ENCODE measurements at places on chromosomes 7 and 10.
A peak's percentile ranks its signal among the peaks of the same experiment; 100 is the strongest.

- no peak for DNase-seq
These were observed 2.9 kb upstream of the SGCE start for GRCh38 chr7:94658826-94659225.

- no peak for DNase-seq
These were observed 11.6 kb downstream of the VSTM4 start for GRCh38 chr10:49103761-49104160.

DNA sequence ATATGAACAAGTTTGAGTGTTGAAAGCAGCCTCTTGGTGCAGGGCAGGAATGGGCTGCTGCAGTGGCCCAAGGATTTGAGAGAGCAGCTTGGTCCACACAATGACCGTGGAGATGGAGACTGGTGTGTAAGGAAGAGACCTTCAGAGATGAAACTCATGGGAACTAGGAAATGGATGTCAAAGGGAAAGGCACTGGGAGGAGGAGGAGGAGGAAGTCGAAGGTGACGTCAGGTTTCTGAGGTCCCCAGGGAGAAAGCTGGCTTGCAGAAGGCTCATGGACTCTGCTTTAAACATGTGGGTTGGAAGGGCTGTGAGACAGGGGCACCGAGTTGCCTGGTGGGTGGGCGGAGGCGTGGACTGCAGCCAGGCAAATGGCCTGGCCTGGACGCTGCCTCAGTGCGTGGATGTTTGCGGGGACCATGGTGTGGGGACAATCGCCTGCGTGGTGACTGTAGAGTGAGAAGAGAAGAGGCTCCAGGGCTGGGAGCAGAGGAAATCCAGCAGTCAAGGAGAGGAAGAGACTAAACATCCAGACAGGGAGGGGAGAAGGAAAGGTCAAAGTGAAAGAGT, 14.6 kb downstream of the C10orf71 start:
- DNase-seq: no peak

GRCh38 chr10:114753126-114753525, 68.5 kb upstream of the FHIP2A start:
- DNase-seq: no peak

GRCh38 chr7:157738066-157738460, 401.3 kb downstream of the DNAJB6 start:
- no peak for DNase-seq

GRCh38 chr10:14742815-14743214, 31.9 kb downstream of the FAM107B start:
- no peak for DNase-seq

DNA sequence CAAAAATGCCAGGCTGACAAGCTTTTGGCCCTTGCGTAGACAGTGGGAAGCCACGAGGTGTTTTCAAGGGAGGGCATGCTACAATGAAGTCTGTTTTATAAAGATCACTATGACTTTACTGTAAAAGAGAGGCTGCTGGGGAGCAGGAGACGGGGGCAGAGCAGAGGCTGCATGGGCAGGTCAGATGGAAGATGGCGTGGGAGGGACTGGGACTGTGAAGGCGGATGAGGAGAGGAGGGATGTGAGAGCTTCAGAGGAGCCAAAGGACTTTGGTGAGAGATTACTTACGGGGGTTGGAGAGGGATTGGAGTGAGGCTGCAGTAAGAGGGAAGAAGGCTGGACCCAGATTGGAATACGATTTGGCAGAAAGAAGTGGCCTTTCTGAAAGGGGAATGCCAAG, 86.6 kb upstream of the PCBD1 start:
- DNase-seq: no peak

DNA sequence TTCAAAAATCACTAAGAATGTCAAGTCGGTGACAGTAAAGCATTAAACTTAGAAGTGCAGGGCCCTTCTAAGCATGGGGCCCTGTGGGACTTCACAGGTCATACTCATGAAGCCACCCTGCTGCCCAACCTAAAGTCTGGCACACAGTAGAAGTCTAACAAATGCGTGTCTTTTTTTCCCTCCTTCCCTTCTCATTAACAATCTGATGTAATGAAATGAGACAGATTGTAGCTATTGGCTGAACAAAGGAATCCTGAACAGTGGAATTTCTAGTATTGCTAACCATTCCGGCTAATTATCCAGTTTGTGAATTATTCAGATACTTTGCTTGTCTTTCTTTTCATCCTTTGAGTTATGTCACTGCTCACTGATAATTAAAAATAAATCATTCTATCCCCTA, 369.9 kb downstream of the WDR11 start:
- no peak for DNase-seq

DNA sequence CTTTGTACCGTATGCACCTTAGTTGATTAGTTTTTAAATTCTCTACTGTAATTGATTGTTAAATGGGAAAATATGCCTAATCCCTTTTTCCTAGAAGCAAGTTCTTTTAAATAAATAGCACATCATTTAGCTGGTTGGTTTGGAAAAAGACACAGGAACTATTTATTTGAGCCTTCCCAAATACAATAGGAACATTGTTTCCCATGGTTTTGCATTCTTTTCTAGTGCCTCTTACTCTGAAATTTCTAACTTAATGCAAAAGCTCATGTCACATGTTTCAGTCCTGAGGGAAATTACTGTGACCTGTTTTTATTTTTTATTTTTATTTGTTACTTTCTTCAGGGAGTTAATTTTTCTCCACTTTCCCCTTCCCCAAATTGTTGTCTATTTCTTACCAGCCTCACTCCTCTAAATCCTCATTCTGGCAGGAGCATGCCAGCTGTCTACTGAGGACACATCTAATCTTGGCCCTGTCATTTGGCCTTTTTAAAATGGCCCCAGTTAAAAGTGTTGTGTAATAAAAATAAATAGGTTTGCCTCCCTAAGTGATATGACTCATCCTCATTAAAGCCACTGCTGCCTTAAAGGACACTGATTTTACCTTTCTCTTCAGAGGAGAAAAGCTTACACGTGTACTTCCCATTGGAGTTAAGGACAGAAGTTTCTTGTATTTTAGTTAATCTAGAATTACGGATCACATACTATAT, 94.5 kb downstream of the PPP1R3A start:
- no peak for DNase-seq

DNA sequence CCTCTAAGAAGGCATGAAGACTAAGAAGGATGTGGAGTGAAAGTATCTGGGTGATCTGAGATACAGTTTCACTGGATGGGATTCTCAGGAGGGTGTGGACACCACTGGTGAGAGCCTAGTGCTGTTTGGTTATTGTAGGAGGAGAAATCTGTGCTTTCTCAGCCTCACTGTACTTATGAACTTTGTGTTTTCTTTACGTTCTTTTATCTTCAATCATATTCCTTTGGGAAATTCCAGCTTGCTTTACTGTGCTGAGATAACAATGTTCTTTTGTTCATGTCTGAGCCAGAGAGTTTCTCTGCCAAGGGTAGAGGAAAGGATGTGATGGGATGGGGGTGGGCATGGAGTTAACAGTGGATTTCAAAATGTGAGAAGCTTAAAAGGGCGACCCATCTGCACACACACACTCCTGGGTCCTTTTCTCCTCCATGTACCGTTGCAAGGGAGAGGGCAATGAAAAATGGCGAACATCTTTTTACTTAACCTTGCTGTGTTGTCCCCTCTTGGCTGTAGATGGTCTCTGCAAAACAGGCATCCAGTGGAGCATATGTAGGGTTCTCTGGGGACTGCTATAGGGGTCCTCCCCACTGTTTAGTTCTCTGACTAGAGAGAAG, 25.0 kb upstream of the TAX1BP1 start:
- peak; percentile 47 for DNase-seq

DNA sequence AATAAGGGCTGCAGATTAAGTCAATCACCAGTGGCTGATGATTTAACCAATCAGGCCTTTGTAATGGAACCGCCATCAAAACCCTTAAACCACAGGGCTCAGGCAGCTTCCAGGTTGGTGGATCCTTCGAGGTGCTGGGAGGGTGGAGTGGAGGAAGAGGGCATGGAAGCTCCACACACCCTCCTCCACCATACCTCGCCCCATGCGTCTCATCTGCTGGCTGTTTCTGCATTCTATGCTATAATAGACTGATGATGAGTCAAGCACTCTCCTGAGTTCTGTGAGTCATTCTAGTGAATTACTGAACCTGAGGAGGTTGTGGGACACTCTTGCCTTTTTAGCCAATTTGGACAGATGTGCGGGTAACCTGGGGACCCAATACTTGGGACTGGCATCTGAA, 43.9 kb downstream of the CHST15 start:
- DNase-seq: peak; percentile 24

DNA sequence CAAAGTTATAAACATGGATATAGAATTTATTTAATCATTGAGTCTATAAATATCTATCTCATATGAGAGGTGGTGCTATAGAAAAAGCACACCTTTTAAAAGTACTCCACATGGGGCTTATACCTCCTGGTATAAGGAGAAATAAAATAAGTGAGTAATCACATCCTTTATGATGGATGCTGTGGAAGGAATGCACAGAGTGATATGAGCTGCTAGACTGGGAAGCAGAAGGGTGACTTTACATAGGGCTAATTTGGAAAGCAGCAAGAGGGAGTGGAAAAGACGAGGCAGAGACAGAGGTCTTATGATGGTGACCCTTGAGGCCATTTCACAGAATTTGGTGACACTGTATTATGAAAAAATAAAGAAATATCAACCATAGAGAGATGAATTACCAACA, 59.4 kb upstream of the AHR start:
- DNase-seq: no peak

- no peak for DNase-seq
These were observed 67.5 kb downstream of the ATXN7L1 start for GRCh38 chr7:105808703-105809590.

DNA sequence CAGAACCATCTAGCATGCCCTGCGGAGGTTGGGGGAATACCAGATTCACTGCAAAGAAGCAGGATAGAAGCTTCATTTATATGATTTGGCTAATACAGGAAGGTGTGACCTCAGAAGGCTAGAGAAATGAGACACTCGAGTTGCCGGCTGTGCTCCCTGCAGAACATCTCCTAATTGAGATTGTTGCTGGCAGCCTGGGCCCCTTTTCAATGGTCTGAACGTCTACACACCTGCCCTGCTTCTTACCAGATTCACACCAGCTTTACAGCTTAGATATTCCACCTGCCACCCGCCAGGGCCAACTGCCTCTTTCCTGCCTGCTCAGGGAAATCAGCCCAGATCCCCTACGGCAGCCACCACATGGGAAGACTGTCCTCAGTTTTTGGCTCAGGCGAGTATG, 475.3 kb upstream of the AUTS2 start:
- no peak for DNase-seq

DNA sequence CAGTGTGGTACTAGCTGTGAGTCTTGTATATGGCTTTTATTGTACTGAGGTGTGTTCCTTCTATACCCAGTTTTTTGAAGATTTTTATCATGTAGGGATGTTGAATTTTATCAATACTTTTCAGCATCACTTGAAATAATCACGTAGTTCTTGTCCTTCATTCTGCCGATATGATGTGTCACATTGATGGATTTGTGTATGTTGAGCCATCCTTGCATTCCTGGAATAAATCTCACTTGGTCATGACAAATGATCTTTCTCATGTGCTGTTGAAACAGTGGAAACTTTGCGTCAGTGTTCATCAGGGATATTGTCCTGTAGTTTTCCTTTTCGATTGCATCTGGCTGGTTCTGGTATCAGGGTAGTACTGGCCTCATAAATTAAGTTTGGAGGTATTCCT, 7.1 kb upstream of the PRKAR1B start:
- DNase-seq: no peak

DNA sequence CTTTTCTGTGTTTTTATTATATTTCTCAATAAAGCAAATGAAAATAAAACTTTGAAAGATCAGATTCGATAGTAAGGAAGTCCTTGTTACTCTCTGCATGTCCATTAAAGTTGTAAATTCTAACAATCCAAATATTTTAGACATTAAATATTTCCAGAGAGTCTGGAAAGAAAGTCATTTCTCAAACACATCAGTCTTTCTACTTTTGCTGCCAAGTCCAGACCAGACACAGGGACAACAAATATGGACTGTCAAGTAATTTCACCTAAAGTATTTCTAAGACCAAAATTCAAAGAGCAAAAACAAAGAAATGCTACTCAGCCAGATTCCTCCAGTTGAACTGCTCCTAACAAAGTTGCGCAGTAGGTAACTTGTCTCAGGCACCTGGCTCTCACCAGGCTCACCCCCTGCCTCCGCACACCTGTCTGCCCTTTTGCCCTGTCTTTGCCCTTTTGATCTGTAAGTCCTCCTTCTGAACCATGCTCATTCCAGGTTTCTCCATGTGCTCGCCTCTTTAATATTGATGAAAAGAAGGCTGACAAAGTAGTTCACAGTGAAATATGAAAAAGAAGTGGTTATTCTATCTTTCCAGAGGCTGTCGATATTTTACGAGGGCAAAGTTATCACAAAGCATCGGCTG, 300.5 kb downstream of the C7orf25 start:
- no peak for DNase-seq

- no peak for DNase-seq
These were observed 378.6 kb downstream of the REEP3 start for GRCh38 chr10:63899673-63900300.

DNA sequence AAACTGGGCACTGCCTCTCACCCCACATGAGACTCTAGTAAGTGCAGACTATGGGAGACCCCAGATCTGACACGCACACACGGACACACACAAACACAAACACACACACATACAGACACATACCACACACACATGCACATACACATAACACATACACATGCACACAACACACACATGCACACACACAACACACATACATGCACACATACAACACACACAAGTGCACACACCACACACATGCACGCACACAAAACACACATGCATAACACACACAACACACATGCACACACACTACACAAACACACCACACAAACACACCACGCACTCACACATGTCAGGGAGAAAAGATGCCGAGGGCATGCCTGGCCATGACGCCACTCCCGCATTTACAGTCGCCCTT, 205.5 kb downstream of the TYW1B start:
- DNase-seq: no peak

DNA sequence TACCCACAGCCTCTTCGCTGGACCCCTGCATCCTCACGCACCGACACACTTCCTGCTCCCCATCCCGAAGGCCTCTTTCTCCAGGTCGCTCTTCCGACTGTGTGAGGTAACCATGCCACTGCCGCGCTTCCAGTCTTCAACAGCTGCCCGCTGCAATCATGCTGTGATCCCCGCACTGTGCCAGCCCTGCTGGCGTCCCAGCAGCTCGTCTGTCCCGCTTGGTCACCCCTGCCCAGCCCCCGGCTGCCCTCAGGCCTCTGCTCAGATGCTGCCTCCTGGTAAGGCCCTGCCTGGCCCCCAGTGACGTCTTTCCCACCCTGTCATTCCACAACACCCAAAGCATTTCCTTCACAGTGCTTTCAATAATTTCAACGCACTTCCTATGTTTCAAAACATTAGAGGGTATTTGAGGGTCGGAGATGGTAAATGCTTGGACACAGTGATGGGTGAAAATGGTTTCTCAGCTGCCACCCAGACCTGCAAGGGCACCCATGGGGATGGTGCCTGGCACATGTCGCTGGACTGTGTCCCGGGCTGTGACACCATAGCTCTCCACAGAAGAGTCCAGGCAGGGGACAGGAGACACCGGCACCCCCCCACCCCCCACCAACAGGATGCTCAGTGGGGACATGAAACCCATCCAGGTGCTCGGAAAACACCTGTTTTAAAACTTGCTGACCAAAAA, 125.2 kb downstream of the MAD1L1 start:
- no peak for DNase-seq

GRCh38 chr10:50251394-50251793, at the start of gene ASAH2:
Gene ASAH2 (minus strand): TSS chr10:50251516. CDS start chr10:50248610, 2,906 bp downstream.
- no peak for DNase-seq
